ENCODE measurements at places on chromosomes 13 and 19.

- DNase-seq, result no peak
Measured at GRCh38 chr13:99218545-99218944, 17.9 kb downstream of the UBAC2 start.

GRCh38 chr13:104740641-104741222 is 1674.5 kb upstream of the SLC10A2 start:
- DNase-seq, result no peak

DNA sequence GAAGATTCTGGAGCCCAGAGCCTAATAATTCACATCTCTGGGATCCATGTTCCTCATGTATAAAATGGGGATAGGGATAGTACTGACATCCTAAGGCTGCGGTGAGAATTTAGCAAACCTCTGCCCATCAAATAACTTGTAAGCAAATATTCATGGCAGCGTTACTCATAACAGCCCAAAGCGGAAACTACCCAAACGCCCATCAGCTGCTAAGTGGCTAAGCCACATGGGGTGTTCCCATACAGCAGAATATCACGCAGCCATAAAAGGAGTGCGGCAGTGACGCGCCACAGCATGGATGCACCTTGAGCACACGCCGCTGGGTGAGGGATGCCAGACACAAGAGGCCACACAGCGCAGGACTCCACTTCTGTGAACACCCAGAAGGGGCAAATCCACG is 19.7 kb downstream of the VRK3 start:
- DNase-seq, result no peak

DNA sequence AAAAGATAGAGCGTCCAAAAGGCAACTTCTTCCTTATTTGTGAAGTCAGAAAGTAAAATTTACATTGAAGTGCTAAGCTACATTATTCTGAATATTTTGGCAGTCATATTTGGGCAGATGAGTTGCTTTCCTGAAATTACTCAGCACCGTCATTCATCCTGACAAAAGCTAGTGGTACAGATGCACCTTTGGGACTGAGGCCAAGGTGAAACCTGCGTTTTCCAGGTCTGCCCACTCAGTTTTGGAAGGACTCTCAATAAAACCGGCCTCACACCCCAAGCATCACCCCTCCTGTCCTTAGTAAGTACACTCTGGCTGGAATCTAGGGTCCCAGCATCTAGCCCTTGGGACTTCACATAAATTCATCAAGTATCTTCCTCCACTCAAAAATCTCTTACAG is 187.5 kb downstream of the TM9SF2 start:
- no peak for DNase-seq

GRCh38 chr13:79450110-79450509 is 30.8 kb upstream of the NDFIP2 start:
- DNase-seq, result no peak

DNA sequence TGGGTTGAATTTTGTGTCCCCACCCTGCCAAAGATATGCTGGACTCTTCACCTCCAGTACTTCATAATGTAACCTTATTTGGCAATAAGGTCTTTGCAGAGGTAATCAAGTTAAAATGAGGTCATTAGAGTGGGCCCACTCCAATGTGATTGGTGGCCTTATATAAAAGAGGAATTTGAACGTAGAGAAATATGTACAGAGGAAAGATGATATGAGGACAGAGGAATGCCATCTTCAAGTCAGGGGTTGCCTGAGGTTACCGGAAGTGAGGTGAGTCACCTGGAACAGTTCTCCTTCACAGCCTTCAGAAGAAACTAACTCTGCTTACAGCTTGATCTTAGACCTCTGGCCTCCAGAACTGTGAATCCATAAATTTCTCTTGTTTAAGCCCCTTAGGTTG is 69.9 kb downstream of the GPC5 start:
- no peak for DNase-seq

- DNase-seq, result no peak
Measured at GRCh38 chr13:19362946-19363510, 181.4 kb upstream of the TUBA3C start.

GRCh38 chr19:28960586-28960985 is 252.4 kb downstream of the UQCRFS1 start:
- no peak for DNase-seq

DNA sequence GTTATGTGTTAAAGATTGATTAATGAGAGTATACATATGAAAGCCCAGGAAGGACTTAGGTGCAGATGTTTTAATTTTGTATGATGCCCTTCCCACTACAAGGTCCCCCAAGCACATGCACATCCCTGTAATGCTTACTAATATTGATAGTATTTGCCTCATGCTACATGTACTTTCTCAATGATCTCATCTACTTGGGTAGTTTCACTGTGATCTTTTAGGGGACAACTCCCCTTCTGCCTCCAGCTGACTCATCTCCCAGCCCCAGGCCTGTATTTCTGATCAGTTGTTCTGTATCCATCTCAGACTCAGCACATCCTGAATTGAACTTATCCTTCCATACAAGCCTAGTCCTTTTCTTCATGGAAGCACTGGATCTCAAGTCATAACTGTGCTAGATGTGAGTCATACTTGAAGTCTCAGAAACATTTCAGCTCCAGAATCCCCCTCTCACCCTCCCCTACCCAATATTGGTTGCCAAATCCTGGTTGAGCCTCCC is 49.4 kb upstream of the INTS6 start:
- DNase-seq, result no peak

DNA sequence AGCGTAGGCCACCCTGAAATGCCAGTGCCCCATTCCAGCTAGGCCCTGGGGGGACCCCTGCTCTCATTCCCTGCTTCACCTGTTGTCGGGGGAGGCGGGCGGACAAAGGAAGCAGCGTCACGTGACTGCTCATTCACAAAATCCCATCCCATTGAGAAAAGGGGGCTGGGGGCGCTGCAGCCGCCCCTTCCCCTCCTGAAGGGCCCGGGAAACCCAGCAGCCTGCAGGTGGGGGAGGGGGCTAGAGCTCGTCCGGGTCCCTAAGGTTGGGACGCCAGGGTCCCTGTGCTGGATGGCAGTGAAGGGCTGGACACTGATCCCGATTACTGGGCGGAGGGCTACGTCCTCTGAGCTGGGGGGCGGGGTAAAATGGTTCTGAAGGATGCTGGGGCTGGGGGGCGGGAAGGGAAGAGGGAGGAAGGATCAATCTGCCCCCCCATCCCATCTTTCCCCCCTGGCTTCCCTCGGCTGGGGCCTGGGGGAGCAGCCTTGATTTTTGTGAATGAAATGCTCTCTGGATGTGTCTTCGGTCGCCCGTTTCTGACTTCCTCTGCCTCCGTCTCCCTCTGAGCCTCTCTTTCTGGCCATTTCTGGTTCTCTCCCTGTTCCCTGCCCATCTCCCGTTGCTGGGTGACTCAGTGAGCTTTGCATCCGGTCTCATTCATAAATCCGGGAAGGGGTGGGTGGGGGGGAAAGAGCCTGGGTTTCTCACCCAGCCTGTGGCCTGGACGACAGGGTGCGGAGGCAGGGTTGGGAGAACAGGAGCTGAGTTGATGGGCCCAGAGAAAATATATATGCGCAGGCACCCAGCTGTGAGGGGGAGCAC is 816 bp downstream of the SPRED3 start:
- DNase-seq, result no peak

DNA sequence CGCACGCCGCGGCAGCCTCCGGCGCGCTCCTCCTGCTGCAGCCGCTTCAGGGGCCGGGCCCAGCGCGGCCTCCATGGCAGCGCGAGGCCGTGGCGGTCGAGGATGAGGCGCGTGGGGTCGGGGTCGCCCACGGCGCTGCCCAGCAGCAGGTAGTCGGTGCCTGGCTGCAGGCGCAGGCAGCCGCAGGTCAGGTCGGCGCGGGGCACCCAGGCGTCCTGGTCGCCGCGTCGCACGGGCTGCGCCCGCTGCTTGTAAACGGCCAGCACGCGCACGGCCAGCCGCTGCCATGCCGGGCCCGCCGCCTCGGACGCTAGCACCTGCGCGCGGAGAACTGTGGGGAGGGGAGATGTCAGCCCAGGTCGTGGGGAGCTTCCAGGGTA is 11.1 kb downstream of the NTN5 start:
- DNase-seq, result no peak

- DNase-seq, result no peak
Measured at GRCh38 chr19:32404933-32405430, 588 bp upstream of the DPY19L3 start.

DNA sequence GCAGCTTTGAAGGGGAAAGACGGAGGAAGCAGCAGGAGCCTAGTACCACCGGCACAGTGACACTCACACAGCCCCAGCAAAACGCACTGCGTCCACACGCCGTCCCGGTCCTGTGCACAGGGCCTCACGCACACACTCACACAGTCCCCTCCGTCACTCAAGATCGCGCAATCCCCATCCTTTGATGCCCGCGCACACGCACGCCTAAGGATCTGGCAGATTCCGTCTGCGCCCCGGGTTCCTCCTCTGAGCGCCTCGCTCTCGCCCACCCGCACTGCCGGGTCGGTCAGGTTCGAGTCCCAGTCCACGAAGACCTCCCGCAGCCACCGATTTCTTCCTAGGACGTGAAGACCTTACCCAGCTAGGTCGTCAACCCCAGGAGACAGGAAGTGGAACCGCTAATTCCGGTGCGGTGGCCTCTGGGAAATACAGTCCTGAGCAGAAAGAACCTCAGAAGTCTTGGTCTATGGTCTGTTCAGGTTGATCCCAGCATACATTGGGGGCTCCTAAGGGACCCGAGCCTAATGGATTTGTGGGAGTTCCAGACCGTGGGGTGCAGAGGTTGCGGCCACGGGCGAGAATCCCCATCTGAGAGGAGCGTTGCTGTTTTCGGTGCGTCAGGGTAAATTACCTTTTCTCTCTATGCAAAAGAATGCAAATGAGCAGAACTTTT is at the start of gene ZNF780B:
Gene ZNF780B, minus strand, starts transcription at position 400 of the 673 bp plus-strand sequence. CDS start 5,899 bp downstream, outside the sequence.
- peak; percentile 39 for DNase-seq

DNA sequence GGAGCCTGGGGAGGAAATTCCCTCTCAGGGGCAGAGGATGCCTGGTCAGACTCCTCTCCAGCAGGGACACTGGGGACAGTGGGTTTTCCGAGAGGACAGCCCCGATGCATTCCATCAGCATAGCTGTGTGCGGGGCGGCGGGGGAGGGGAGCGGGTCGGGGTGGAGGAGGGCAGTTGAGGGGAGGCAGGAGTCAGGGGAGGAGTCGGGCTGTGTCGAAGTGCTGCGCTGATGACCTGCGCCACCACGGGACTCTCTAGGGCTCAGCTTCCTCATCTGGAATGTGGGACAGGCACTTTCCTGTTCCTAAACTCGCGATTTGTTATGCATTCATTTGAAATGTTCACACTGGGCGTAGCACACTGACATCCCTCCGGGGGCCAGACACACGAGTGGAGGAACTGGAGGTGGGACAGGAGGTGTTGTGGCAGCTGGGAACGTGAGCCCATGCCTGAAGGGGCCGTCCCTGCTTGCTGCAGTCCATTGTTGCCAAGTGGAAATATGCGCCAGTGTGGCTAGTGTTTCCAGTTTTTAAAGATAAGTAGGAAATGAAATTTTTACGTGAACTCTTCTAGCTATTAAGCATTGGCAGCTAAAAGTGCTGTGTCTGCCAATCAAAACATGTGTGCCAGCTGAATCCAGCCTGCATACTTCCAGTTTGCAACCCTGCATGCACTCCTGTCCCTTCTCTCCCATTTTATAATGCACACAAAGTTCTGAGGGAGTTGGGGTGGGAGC is 43.3 kb downstream of the FLT1 start:
- no peak for DNase-seq

DNA sequence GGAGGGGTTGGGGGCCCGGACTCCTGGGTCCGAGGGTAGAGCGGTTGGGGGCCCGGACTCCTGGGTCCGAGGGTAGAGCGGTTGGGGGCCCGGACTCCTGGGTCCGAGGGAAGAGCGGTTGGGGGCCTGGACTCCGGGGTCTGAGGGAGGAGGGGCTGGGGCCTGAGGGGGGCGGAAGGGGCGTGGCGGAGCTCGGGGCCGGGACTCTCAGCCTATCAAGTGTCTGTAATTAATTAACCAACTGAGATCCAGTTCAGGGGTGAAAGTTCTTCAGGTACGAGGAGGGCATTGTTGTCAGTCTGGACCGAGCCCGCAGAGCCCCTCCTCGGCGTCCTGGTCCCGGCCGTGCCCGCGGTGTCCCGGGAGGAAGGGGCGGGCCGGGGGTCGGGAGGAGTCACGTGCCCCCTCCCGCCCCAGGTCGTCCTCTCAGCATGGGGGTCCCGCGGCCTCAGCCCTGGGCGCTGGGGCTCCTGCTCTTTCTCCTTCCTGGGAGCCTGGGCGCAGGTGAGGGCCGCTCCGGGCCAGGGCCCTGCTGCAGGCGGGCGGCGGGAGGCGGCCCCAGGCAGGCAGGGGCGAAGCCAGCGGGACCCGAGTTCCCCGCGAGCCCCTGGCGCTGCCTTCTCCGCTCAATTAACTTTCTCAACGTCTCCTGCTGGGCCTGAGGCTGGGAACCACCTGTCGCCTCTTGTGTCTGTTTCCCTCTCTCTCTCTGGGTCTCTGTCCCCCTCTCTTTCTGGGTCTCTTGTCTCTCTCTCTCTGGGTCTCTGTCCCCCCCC is 697 bp downstream of the FCGRT start:
- DNase-seq, result peak; percentile 35

DNA sequence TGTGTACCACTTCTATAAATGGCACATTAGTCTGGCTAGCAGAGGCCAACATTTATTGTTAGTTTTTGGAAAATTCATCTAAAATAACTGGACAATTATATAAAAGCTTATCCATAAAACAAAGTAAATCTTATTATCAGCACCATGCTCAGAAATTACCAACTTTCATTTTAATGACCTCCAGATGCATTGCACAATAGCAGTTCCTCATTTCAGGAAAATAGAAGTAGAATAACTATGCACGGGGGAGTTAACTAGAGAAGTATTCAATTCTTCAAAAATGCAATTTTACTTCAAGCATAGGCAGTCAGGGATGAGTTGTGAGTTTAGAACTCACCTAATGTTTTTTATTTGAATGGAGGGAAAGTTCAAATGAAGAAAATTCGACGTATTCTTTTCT is 1023.5 kb downstream of the PCDH17 start:
- DNase-seq, result no peak

DNA sequence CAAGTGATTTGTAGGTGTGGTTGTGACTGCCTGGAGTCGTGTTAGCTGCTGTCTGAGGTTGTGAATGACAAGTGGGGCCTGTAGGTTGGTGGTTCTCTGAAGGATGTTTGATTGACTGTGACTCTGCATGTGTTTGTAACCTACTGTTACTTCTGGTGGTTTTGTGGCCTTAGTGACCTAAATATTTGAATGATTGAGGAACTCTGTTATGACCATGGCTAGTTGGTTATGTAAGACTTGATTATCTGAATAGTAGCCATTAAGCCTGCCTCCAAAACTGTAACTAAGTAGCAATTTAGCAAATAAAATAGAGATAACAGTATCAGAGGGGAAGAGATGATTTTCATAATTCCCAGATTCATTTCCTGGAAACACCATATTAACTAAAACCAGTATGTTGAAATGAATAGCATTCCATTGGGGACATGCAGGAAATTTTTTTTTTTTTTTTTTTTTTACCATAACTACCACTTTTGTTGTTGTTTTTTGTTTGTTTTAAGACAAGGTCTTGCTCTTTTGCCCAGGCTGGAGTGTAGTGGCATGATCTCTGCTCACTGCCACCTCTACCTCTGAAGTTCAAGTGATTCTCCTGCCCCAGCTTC is 865 bp downstream of the ZNF382 start:
- DNase-seq, result no peak
